ENCODE measurements at places on chromosomes 5 and 9.

- DNase-seq, result no peak
These were observed 13.2 kb downstream of the TSC1 start for GRCh38 chr9:132931178-132931735.

DNA sequence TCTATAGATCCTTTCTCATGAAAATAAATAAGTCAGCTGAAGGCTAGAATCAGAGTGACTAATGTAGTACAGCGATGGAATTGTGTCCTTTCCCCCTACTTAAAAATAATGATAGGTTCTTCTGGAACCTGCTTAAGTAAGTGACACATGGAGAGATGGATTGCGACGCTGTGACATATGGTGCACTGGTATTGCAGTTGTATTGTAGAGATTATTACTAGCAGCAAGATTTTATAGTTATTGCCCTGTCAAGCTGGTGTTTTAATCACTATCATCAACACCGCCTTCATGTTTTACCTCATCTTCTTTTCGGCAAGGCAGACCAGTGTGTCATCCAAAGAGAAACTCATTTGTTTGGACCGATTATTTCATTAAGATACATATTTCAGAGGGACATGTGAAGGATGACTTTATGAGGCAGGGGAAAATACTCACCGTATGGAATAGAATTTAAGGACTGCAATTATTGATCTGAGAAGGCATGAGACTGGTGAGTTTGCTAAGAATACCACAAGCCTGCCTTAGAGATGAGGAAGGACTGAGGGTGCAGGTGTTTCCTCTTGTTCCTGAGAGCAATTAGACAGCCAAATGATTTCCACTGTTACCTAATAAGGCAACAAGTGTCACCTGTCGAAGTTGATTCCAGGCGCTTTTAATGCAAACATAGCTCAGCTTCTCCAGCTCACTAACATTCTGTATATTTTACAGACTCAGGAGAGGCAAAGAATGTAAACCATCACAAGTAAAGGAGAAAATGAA, 1855.5 kb downstream of the MAT2B start:
- no peak for DNase-seq

DNA sequence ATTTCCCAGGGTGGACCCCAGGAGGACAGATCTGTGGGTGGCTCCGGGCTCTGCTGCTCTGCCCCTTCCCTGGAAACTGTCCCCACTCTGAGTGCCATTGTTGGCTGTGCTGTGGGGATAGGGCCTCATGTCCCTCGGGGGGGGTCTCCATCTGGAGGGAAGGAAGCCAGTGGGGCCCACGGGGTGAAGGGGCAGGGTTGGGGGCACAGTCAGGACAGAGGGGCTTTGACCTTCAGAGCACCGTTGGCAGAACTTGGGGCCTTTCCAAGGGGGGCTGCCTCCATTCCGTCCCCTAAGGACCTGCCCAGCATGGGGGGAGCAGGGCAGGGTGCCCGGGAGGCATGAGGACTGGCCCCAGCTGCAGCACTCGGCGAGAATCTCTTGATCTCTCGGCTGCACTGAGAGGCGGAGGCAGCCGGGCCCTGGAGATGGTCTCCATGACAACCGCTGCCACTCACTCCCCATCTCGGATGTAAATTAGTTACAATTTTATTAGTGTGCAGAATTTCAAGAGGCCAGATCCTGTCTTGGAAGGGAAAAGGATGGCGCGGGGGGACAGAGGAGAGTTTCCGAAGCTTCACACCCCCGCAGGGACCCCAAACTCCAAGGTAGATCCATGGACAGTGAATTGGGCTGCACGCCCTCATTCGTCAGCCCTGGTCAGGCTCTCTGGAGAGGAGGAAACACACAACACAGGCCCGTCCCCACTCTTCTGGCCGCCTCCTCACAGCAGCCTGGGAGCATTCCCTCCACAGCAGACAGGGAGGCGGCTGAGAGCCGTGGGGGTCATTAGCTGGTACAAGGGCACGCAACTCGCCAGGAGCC, 216.2 kb upstream of the IER5L start:
- no peak for DNase-seq

GRCh38 chr9:7507566-7508270, 291.9 kb downstream of the DMAC1 start:
- DNase-seq, result no peak

DNA sequence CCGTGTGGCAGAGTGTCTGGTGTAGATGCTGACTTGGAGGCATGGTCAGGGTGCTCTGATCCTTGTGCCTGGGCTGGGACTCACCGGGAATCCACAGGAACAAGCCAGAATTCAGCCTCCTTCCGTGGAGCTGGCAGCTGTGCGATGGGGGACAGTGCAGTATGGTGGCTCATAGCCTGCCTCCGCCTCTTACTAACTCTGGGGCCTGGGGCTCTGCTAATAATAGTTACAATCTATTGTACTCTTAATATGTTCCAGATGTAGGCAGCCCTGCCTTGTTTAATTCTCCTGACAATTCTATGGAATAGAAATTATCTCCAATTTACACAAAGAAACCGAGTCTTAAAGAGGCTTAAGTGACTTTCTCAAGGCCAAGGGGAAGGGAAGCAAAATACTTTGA, 77.6 kb downstream of the PCDH1 start:
- no peak for DNase-seq

DNA sequence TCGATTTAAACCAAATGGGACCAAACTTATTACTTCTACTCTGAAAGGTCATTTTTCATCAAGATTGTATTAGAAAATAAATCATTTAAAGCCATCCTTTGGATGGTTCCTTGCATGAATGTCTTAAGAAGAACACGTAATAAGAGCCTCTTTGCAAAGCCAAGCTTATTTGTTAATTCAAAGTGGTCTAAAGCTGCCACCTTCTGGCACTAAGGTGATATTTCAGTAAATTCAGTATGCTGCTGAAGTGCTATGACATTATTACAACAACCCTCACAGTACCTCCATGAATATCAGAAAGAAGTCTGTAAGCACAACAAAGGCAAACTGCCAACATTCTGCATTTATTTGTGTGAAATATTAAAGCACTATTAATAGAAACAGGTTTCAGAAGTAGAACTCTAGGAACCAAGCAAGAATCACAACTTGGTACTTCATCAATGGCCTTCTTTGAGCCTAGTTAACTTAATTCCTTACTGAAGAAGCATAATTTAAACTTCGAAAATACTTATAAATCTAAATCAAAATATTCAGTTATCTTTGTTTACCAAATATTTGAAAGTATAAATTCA, 53.1 kb upstream of the TYRP1 start:
- peak; percentile 54 for DNase-seq

DNA sequence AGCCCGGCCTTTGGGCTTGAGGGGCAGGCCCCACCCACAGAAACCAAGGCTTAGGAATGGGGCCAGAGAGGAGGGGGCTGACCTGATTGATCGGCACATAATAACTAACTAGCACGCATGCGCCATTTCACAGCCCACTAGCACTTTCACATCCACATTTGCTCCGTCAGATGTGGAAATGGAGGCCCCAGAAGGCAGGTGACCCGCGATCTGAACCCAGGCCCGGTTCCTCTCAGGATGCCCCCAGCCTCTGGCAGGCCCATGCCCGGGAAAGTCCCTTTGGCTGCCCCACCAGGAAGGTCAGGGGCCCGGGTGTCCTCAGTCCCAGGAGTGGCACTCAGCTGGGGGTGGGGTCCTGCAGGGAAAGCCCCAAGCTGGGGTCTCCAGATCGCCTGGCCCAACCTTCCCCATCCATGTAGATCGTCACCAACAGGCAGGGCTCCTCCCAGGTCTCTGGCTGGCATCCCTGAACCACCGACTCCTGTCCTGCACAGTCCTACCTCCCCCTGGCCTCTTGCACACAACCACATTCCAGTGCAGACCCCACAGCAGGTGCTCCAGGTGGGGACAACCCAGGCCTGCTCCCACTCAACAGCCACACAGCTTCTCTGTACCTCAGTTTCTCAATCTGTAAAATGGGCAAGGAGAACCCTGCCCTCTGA, 46.7 kb downstream of the VAV2 start:
- DNase-seq, result no peak

DNA sequence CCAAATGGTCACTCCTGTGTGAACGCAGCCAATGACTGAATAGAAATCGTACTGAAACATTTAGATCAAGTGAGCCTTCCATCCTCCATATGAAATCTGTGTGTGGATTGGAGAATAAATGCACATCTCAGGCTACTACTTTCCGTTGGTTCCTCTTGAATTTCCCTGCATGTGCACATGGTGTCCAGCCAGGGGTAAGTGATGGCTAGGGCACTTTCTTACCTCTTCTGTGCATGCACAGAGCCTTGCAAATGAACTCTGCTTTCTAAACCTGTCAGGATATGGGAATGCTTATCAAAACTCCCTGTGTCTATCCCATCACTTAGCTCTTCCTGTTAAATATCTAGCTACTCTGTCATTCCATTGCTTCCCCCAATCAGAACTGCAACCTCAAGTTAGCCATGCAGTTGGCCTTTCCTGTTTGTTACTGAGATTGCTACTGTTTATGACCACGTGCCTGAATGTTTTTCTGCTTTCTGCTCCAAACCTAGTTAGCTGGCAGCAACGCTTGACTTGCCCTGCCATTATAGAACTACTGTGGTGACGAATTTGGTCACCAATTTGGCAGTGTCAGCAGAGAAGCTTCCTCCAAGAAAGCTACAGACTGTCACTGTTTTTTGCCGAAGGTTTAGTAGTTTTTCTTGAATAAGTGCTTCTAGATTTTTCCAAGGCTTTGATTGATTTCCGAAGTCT, 661.6 kb downstream of the LRRC70 start:
- DNase-seq, result no peak

GRCh38 chr5:135821802-135822201, 12.7 kb upstream of the SLC25A48 start:
- no peak for DNase-seq

DNA sequence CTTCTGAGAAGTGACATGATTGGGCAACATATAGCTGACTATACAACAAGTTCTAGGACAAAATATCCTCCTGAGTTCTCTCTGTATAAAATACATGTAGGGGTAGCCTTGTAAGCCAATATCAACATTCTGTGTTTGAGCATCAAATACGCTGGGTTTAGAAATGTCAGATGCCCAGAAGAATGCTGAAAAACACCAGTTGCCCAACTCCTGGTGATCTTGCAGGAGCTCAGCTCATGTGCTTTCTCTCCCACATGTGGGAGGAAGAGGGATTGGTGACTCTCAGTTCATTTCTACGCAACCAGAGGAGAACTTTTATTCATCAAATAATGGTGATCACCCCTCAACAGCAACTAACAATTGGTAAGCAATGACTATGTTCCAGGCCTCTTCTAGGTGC, 810.9 kb upstream of the ACO1 start:
- DNase-seq, result no peak

DNA sequence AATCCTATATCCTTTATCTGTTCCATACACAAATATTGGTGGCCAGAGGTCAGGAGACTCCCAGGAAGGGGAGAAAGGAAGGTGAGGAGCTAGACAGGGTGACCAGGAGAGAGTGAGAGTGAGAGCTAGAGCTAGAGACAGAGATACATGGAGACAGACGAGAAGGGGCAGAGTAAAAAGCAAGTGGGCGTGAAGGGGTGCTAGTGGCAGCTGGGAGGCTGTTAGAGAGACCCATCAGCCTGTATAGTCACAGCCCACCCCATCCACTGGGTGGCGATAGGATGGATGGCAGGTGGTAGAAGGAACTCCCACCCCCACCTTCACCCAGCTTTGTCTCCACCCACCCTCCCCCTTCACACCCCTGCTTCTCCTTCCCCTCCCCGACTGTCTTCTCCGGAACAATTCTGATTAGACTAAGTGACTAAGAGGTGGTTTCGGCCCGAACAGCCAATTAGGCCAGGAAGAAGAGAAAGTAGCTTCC, 32.8 kb downstream of the PCDH1 start:
- DNase-seq, result no peak

GRCh38 chr9:36988848-36989247, 45.2 kb downstream of the PAX5 start:
- no peak for DNase-seq

- DNase-seq, result no peak
These were observed 78.4 kb downstream of the MACIR start for GRCh38 chr5:103336941-103337340.

- no peak for DNase-seq
These were observed 213.9 kb downstream of the TMEM167A start for GRCh38 chr5:82863266-82863665.

GRCh38 chr9:73736270-73736669, 584.6 kb downstream of the ANXA1 start:
- DNase-seq, result no peak
